ENCODE measurements at places on chromosomes 3 and 15. TPM values are rescaled to one million over a fixed set of nuclear protein-coding genes. Genes with fewer than 3 reads are reported as not detected.

DNA sequence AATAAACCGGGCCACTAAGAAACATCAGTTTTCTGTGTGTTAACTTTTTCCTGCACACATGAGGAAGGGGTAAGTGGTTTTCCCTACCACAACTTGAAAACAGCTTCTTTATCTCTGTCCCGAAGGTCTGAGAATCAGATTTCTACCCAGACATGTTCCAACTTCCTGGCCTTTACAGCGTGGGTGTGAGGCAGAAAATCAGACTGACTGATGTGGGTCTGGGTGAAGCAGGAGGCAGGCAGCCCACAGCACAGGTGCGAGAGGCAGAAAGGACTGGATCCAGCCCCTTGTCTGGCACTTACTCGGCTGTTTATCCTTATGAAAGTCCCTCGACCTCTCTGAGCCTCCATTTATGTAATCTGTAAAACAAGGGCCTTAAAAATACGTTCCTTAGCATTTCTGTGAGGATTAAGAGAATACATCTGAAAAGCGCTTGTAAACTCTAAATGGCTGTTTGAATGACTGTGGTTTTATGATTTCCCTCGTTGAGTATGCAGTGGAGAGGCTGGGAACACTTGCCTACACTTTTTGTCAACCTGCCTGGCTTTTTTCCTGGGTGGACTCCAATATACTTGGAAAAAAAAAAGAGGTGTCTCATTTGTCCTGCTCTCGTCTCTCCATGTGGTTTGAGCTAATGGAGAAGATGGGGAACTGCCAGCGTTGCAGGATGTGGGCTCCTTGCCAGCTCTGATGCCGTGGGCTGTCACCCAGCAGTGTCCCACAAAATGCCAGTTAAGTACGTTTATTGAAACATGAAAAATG is 3.1 kb downstream of the AGBL1 start:
- H3K4me1 ChIP-seq, result peaks cover 19% of the 10 kb centered on the region
- H3K4me3 ChIP-seq, result no peak overlapping the region
- peaks cover 24% of the 10 kb centered on the region for H3K27me3 ChIP-seq

GRCh38 chr3:63069806-63070475 is 194.7 kb upstream of the CADPS start:
- H3K27ac ChIP-seq, result no peak overlapping the region
- no peak for DNase-seq
- H3K27me3 ChIP-seq, result no peaks in the 10 kb centered on the region
- no peaks in the 10 kb centered on the region for H3K36me3 ChIP-seq

DNA sequence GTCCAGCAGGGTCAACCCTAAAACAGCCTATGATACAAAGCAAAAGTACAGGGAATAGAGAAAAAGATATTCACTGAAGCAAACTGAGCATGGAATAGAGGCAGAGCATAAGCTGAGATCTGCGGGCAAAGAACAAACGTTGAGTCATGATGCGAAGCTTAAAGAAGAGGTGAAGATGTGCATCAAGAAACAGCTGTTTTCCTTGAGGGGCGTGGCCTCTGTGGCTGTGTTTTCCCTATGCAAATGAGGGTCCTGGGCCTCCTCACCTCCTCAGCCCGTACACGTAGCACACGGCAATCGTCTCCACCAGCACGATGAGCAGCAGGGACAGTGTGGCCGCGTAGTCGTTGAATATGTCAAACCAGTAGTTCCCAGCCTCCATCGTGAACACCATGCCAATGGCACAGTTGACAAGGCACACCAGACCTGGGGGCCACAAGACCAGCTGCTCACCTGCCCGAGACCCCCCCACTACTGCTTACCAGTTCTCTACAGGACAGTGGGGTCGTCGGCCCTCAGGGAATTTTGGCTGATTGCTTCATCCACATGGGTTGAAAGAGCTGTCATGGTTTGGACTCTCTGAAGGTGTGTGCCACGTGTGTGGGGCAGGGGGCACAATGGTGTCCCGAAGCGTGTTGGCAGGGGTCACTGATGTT is 33.6 kb downstream of the SLC6A20 start:
- no peaks in the 10 kb centered on the region for H3K27me3 ChIP-seq
- DNase-seq, result no peak
- H3K4me3 ChIP-seq, result no peak overlapping the region
- no peak overlapping the region for H3K27ac ChIP-seq
- H3K36me3 ChIP-seq, result peaks cover 9% of the 10 kb centered on the region
- H3K4me1 ChIP-seq, result peaks cover 6% of the 10 kb centered on the region

KPNA1 gene
- total RNA-seq, result 74.2 TPM

DNA sequence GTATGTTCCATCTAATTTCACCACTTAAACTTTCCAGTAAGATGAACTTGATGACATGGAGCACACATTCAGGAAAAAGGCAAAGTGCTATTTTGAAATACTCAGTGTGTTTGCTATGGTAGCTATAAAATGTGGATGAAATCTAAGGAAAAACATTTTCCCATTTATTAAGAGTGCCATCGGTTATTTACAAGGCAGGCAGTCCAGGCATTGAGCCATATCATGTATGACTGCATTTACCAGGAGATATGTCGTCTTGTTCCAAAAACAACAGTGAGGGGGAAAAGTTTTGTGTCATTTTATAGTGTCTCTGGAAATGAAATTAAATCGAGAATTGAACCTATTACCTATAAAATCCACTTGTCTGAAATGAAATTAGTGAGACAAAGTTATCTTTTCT is 13.7 kb downstream of the ANXA2 start:
- no peak for DNase-seq
- H3K4me1 ChIP-seq, result peaks cover 1% of the 10 kb centered on the region
- H3K27me3 ChIP-seq, result peaks cover 10% of the 10 kb centered on the region
- no peaks in the 10 kb centered on the region for H3K36me3 ChIP-seq
- no peak overlapping the region for H3K27ac ChIP-seq
- H3K4me3 ChIP-seq, result no peak overlapping the region

HRG gene
- total RNA-seq, result not detected

GRCh38 chr3:39176025-39176714 is 16.2 kb downstream of the XIRP1 start:
- H3K27me3 ChIP-seq, result no peaks in the 10 kb centered on the region
- H3K4me3 ChIP-seq, result no peak overlapping the region
- peak overlapping the region; percentile 91 for H3K27ac ChIP-seq
- no peaks in the 10 kb centered on the region for H3K36me3 ChIP-seq

GRCh38 chr3:189288348-189289235 is 116.8 kb downstream of the TPRG1 start:
- DNase-seq, result no peak
- no peak overlapping the region for H3K27ac ChIP-seq
- no peaks in the 10 kb centered on the region for H3K27me3 ChIP-seq

GP5 gene
- total RNA-seq, result 12.8 TPM

DNA sequence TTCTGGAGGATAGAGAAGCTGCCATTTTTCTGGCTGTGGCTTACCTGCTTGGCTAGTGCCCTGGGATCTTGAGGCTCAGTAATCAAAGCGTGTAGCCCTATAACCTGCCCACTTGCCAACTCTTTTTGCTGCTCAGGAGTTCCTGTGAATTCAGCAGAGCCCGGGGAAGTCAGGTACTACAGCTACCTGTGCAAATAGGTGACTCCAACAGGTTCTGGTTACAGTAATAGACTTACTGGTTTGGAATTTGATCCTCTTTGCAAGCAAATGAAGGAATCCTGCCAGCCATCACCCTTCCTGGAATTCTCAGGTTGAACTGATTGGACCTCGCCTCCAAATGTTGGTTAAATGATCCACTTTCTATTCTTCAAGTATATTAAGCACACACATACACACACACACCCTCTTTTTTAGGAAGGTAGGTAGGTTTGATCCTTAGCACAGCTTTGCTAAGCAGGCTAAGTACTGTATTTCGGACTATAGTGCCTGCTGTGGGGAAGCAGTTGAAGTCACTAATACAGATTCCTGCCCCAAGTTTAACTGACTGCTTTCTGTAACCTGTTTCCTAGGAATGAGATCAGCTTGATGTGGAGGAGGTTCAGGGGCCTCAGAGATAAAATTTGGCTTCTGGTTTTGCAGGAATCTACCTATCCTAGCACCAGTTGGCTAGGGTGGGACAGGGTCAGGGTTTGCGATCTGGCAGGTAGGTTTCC is 2.3 kb downstream of the PPCDC start:
- H3K4me3 ChIP-seq, result peak overlapping the region; percentile 75
- no peak for DNase-seq
- no peaks in the 10 kb centered on the region for H3K27me3 ChIP-seq
- no peaks in the 10 kb centered on the region for H3K36me3 ChIP-seq
- H3K4me1 ChIP-seq, result peaks cover 33% of the 10 kb centered on the region

- no peaks in the 10 kb centered on the region for H3K4me1 ChIP-seq
- H3K4me3 ChIP-seq, result no peak overlapping the region
- H3K27ac ChIP-seq, result no peak overlapping the region
These were observed 27.7 kb upstream of the ARF4 start for GRCh38 chr3:57624801-57625200.
